ENCODE measurements at places on chromosomes 5 and 9.

- no peak for DNase-seq
These were observed 136.3 kb upstream of the SPRY4 start for GRCh38 chr5:142461028-142461590.

GRCh38 chr5:156414391-156414790 is 87.4 kb downstream of the SGCD start:
- no peak for DNase-seq

- no peak for DNase-seq
These were observed 51.0 kb downstream of the PTPDC1 start for GRCh38 chr9:94135222-94135621.

GRCh38 chr9:91818647-91819403 is 131.2 kb downstream of the ROR2 start:
- no peak for DNase-seq

- DNase-seq = no peak
These were observed 288.0 kb downstream of the IZUMO3 start for GRCh38 chr9:24257726-24258125.

GRCh38 chr5:124961521-124961920 is 215.1 kb upstream of the ZNF608 start:
- DNase-seq = no peak

GRCh38 chr5:87539839-87540238 is 127.1 kb upstream of the CCNH start:
- DNase-seq = no peak

DNA sequence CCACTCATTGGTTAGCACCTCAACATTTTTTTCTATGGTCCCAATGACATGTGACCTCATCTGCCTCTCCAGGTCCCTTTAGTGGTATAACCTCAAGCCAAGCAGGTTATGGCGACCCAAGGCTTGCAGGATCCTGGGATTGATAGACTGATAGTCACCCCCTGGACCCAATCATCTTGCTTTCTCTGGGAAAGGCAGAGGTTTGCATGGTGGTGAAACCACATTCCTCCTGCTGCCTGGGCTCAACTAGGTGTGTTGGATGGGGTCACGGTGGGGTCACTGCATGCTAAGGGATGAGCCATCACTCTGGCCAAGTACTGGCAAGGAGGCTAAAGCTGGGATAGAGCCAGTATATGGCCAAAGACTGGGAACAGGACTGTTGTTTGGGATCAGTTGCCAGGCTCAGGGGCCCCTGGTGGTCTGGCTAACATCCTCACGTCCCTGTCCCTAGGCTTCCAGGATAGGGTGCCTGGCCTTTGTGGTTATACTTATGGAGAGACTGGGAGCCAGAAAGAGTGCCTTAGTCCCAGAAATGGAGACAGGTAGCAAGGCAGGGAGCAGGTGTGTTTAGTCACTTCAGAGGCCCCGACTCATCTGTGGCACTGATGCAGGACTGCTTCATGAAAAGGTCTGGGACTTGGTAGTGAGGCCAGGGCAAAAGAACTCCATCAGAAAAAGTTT is 4.6 kb upstream of the SMIM32 start:
- DNase-seq = no peak

DNA sequence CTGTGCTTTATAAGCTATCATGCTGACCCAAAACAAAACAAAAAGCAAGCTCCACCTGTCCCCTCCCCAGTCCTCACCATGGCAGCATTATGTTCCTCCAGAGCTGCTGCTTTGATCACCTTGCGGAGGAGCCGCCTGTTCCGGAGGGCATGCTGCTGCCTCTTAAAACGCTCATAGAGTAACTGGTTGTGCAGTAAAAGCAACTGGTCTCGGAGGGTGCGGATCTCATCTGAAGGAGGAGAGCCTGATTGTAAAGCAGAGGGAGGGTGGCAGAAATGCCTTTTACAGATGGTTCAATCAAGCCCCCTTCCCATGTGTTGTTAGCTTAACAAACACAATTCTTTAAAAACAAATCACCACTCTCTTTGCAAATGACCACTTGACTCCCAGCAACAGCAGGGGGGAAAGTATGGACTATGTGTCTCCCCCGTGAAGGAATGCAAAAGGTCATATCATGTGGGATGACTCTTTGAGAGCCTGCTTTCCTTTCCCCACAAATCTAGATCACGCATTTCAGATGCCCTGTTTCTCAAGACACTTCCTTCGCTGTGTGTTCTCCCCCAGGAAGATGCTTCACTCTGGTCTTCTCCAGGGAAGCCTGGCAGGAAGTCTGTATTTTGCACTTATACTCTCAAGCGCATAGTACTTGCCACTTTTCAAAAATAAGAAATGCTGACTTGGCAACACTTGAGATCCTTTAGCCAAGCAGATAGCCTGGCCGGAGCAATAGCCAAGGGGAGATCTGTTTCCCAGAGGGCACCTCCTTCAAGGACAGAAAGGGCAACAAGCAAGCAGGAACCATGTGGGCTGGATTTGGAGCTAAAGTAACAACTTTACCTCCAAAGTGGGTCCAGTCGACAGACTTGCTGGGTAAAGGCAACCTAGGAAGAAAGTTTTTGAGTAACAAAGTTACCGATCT is 25.1 kb downstream of the SPACA9 start:
- no peak for DNase-seq
